ENCODE measurements at places on chromosomes 7 and 10.
A peak's percentile ranks its signal among the peaks of the same experiment; 100 is the strongest.

GRCh38 chr10:86155054-86155921 lies 211.3 kb downstream of the GRID1 start:
- no peak for DNase-seq

DNA sequence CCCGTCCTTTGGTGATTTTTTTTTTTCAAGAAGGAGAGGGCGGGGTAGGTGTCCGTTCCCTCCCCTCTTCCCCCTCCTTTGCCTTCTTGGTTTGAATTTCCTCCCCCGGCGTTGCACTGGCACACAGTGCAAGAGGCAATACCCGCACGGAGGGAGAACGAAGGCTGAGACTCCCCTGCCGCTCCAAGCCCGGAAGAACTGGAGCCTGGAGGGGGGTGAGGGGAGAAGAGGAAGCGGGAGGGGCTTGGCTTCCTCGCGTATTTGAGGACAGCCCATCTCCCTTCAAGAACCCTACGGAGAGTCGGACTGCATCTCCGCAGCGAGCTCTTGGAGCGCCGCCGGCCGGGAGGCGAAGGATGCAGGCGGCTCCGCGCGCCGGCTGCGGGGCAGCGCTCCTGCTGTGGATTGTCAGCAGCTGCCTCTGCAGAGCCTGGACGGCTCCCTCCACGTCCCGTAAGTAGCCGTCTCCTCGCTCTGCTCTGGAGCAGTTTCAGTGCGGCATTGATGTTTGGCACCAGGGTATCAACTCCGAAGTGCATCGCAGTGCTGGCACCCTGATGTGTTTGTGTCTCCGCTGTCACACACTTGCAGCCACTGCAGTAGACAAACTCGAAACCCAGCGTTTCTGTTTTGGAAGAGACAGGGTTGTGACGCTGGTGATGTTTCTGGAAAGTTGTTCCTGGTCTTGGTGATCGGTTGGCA lies at the start of gene CNTNAP2:
Gene CNTNAP2 (plus strand): TSS at position 281 of the 702 bp plus-strand sequence. CDS start 76 bp downstream, at position 357.
- peak; percentile 28 for DNase-seq

GRCh38 chr10:71729161-71729636 lies 9.6 kb upstream of the C10orf105 start:
- no peak for DNase-seq

DNA sequence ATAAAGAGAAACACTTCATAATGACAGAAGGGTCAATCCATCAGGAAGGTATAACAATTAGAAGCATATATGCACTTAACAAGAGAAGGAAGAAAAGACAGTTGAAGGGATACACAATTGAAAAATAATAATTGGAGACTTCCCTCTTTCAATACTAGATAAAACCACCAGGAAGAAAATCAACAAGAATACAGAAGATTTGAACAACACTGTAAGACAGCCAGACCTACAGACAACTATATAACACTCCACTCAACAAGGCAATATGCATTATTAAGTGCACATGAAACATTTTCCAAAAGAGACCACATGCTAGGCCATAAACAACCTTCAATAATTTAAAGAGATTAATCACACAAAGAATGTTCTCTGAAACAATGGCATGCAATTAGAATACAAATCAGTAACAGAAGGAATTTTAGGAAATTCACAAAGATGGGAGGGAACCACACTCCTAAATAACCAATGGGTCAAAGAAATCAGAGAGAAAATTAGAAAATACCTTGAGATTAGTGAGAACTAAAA lies 35.1 kb downstream of the ZNF438 start:
- no peak for DNase-seq

DNA sequence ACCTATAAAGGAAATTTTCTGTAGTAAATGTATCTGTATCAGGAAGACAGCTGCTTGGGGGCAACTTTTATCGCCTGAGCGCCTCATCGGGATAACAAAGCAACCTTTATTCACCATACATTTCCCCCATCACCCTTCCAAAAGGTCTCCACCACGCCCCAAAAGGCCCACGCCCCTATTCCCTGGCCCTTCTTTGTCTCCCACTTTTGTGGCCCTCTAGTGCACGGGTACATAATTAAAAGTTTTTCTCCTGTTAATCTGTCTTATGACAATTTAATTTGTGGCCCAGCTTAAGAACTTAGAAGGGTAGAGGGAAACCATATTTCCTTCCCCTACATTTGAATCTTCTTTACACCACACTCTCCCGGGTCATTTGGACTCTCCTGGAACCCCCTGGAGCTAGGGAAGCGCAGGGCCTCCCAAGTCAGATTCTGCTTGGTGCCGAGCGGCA lies 625 bp downstream of the RP9 start:
- no peak for DNase-seq

GRCh38 chr10:122204691-122205489 lies 66.2 kb upstream of the BTBD16 start:
- DNase-seq = no peak
